ENCODE measurements at places on chromosomes 3 and 15.

GRCh38 chr3:72141264-72141663, 356.3 kb upstream of the PROK2 start:
- no peak for DNase-seq

- DNase-seq, result no peak
These were observed 1264.3 kb upstream of the ALCAM start for GRCh38 chr3:104102386-104102785.

- no peak for DNase-seq
These were observed 6.5 kb downstream of the EPHB3 start for GRCh38 chr3:184567946-184568559.

DNA sequence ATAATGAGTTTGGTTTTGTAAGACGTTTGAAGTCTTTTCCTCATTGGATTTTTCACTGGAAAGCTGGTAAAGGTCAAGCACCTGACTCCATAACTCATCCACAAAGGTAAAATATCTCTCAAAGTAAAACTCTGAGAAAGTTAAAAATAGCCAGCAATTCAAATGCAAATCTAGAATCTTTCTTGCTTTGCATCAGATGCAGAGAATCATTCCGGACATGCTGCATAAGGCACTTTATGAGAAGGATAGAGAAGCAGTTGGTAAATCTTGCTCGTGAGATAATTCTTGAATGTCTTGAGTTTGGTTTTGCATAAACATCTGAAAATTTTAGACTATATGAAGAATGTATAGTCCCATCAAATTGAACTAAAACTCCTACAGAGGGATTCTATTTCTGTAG, 9.1 kb downstream of the KCNMB2 start:
- DNase-seq, result no peak

- DNase-seq, result no peak
These were observed 7.0 kb downstream of the RHCG start for GRCh38 chr15:89489376-89489775.

GRCh38 chr15:64982472-64982871, 7.2 kb downstream of the SPG21 start:
- DNase-seq, result no peak

- DNase-seq, result no peak
These were observed 230.5 kb upstream of the LRTM1 start for GRCh38 chr3:55158345-55158744.

DNA sequence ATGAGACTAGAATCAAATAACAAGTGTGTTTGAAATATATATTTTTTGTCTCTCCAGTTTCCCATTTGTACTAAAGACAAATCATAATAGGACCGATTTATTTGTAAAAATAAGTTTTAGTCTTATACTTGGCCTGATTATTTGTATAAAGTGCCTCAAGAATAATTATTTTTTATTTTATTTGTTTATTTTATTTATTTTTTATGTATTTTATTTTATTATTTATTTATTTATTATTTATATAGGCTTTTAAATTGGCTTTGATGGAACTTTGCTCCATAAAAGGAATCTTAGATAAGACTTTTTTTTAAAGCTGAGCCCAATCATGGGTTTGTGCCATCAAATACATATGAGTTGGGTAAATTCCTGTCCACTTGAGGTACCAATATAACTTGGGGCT, 22.2 kb upstream of the ZNF80 start:
- DNase-seq, result no peak

GRCh38 chr3:183766107-183766506, 59.3 kb downstream of the MAP6D1 start:
- DNase-seq, result no peak

DNA sequence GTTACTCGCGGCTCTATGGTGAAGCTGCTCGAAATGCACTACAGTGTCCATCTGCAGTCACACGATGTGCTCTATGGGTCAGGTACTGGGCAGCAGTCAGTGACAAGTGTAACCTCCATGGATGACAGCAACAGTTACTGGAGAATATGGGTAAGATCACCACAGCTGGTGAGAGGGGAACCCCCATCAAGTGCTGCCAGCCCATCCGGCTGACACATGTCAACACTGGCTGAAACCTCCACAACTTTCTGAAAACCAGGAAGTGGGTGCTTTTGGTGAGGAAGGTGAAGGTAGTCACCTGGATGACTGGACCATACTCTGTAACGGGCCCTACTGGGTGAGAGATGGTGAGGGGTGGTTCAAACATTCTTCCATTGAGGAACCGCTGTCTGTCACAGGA, 87.4 kb upstream of the C15orf39 start:
- no peak for DNase-seq
